IMR-90 (cell line): ENCODE measurements at places on chromosomes 5 and 9. TPM values are rescaled to one million over a fixed set of nuclear protein-coding genes. Genes with fewer than 3 reads are reported as not detected.

The SPATA31A3 gene
- not detected in 2 replicates for total RNA-seq

The CCDC192 gene
- total RNA-seq, result not detected in 2 replicates

The PKD2L2 gene
- total RNA-seq, result not detected in 2 replicates

The EGFL7 gene
- total RNA-seq, result 1.4 and 2.2 TPM in 2 replicates

The OTP gene
- total RNA-seq, result not detected in 2 replicates

The AUH gene
- total RNA-seq, result 8.1 and 12.8 TPM in 2 replicates

The STPG3 gene
- not detected in 2 replicates for total RNA-seq

The ANKHD1 gene
- 36.7 and 46.4 TPM in 2 replicates for total RNA-seq

The TTC16 gene
- not detected in 2 replicates for total RNA-seq

The F12 gene
- total RNA-seq, result 0.36 and 0.56 TPM in 2 replicates

The RAB3C gene
- not detected in 2 replicates for total RNA-seq
